ENCODE measurements at places on chromosomes 3 and 15.

DNA sequence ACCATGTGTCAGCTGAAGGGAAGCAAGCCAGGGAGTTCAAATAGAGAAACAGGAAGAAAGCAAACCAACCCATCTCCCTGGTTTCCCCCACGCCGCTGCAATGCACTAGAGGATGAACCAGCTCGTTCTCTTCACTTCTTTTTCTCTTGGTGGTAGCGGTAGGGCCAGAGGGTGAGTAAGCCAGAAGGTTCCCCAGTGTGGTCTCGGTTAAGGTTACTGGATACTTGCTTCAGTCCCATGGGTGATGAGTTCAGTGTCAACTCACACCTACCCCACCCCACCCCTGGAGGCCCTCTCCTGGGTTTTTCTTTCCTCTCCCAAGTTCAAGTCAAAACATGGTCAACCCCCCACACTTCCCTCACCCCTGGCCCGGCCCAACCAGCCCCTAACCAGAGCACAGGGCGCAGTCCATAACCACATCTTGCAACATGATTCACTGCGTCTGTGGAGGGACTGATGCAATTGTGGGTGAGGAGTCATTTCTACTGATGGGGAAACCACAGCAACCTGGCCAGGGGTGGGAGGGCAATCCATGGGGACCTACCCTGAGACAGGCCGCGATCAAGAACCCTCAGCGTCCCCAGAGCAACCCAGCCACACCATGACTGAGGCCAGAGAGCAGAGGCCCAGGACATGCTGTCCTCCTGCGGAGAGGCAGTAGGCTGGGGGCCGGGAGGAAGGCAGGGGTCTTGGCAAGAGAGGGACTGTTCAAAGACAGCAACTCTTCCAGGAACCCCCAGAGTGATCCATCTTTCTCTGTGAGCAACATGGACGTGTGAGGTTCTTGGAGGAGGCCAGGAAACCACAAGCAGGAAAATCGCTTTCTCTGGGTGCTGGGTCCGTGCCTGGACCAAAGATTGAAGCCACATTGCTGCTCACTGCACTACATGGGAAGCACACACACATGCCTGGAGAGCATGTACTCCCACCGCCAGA is 276.6 kb downstream of the UACA start:
- DNase-seq: peak; percentile 65

GRCh38 chr3:69747511-69748258 is 8.4 kb downstream of the MITF start:
- no peak for DNase-seq

DNA sequence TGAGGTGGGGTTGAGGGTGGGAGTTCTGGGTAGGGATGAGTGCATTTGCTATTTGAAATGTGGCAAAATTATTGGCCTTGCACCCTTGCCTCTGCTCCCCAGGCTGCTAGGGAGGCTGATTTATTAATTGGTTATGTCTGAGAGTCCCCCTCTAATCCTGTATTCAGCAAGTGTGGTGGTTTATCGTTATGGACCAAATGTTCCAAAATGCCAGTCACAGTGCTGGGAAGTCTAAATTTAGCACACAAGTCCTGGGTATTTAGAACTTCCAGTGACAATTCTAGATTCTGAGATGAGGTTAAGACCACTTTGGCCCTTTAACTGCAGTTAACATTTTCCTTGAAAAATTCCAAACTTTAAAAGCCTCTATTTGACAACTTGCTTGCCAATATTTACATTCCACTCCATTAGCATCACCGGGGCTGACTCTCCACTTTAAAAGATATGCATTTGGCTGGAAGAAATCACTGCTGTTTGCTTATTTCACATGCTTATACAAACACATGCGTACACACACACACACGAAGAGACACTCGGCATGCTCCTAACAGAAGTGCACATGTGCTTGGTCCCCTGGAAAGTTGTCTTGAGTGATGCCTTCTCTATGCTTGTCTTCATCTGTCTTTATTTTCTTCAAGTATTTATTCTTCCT is 247.7 kb downstream of the IL20RB start:
- no peak for DNase-seq

GRCh38 chr3:11769704-11770476 is 76.8 kb downstream of the TAMM41 start:
- DNase-seq: no peak

- no peak for DNase-seq
These were observed 84.4 kb upstream of the RGMA start for GRCh38 chr15:93173369-93173768.
